SK-MEL-5 (cell line): ENCODE measurements at places on chromosomes 11 and 22. TPM values are rescaled to one million over a fixed set of nuclear protein-coding genes. Genes with fewer than 3 reads are reported as not detected.

HIKESHI gene
- total RNA-seq: 31.5 and 36.6 TPM in 2 replicates

ZNF214 gene
- total RNA-seq: 1.2 and 2.9 TPM in 2 replicates

MYOD1 gene
- not detected in 2 replicates for total RNA-seq

TRIOBP gene
- 22.4 and 25.6 TPM in 2 replicates for total RNA-seq

HOATZ gene
- total RNA-seq: not detected in 2 replicates

FAM111B gene
- total RNA-seq: 6.8 and 7.2 TPM in 2 replicates

DTX4 gene
- 0.67 and 0.95 TPM in 2 replicates for total RNA-seq

VWCE gene
- 0.24 and 0.45 TPM in 2 replicates for total RNA-seq

CHRM1 gene
- total RNA-seq: 0.16 and 0.18 TPM in 2 replicates

C11orf52 gene
- not detected in 2 replicates for total RNA-seq

PIM3 gene
- total RNA-seq: 108 and 120 TPM in 2 replicates

CABP4 gene
- 0.18 TPM in 1 of 2 replicates, not detected in the other for total RNA-seq

CRYBB3 gene
- 0.24 TPM in 1 of 2 replicates, not detected in the other for total RNA-seq

NAALAD2 gene
- total RNA-seq: 1.8 and 2.5 TPM in 2 replicates

MUC2 gene
- not detected in 2 replicates for total RNA-seq
